Stimulated activated CD4-positive, alpha-beta T cell treated with anti-CD3 and anti-CD28 coated beads, Interleukin-2, amount 100 ng/mL, for 4 hours (primary cell): ENCODE measurements at places on chromosomes 16 and 17.

- no peak for DNase-seq
These were observed 333.5 kb downstream of the NPIPA8 start for GRCh38 chr16:18003033-18003432.

DNA sequence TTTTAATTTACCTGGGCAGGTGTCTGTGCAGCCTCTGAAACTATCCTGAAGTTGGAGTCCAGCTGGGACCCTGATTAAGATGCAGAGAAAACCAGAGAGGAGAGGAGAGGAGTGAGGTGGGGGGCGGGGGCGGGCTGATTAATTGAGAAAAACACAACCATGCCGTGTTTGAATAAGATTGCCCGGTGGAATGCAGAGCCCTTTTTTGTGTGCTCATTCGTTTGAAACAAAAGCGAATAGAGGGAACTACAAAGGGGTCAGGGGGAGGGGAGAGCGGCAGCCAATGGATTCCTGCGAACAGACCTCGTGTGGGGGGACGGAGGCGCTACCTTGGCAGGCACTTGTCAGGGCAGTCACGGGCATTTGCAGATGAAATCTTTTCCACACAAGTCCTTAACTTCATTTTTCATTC is 355.8 kb downstream of the SOX9 start:
- DNase-seq: no peak

GRCh38 chr16:30659507-30660423 is 1.5 kb downstream of the FBRS start:
- peak; percentile 42 for DNase-seq

GRCh38 chr16:60771138-60771537 is 1265.1 kb downstream of the CDH8 start:
- DNase-seq: no peak

GRCh38 chr16:6341981-6342380 is 990.7 kb upstream of the RBFOX1 start:
- no peak for DNase-seq

GRCh38 chr17:9444687-9445086 is 130.9 kb downstream of the STX8 start:
- no peak for DNase-seq

GRCh38 chr17:43316522-43317142 is 82.2 kb upstream of the ARL4D start:
- no peak for DNase-seq

- DNase-seq: no peak
These were observed 50.6 kb downstream of the RAB11FIP3 start for GRCh38 chr16:476039-476438.

DNA sequence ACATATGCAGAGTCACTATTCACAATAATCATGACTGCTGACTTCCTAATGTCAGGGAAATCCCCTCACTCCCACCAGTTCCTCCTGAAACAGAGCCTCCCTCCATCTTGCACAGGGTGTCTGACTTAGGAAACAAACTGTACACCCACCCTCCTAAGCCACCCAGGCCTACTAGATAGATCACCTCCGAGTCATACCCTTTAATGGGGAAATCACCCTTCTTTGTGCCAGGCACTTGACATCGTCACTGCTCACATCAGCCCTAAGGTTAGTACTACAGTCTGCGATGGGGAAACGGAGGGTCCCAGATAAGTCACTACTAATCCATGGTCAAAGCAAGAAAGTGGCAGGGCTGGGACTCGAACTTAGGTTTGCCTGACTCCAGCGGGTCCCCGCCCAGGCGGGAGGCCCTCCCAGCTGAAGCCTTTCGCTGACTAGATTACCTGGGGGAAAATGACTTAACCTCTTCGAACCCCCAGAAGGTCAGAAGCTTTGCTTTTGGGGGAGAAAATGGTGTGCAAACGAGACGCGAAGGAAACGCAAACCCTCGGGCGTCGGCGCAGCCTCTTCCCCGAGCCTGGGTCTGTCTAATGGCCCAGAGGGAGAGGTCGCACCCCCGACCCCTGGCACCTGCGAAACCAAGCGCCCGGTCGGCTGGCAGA is 3.4 kb upstream of the MLLT6 start:
- DNase-seq: peak; percentile 86

- DNase-seq: no peak
These were observed 14.8 kb upstream of the GPATCH8 start for GRCh38 chr17:44518032-44518431.

DNA sequence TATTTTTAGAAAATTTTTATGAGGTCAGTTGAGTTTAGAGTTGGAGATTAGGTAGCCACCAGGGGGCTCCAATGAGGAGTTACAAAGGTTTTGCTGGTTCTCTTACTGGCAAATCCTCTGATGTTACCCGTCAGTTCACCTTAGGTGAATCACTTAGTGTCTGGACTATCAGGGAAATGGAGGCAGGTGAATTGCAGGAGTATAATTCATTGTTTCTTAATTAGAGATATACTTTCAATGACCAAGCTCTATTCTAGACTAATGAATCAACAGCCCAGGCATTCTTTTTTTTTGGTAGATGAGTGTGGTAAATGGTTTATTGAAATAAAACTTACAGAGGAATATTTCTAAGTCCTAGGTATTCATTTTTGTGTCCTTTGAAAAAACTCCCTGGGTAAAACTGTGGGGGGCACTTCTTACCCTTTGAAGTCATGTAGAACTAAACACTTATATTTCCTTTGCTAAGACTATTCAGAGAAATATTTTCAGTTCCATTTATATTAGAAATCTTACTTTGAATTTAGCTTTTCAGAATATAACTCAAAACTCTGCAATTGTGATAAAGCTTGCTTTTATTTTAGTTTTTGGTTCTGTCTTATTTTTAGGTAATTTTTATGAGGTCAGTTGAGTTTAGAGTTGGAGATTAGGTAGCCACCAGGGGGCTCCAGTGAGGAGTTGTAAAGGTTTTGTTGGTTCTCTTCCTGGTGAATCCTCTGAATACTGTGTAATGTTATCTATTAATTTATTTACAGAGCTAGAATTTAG is 17.7 kb downstream of the PSMD11 start:
- peak; percentile 53 for DNase-seq

DNA sequence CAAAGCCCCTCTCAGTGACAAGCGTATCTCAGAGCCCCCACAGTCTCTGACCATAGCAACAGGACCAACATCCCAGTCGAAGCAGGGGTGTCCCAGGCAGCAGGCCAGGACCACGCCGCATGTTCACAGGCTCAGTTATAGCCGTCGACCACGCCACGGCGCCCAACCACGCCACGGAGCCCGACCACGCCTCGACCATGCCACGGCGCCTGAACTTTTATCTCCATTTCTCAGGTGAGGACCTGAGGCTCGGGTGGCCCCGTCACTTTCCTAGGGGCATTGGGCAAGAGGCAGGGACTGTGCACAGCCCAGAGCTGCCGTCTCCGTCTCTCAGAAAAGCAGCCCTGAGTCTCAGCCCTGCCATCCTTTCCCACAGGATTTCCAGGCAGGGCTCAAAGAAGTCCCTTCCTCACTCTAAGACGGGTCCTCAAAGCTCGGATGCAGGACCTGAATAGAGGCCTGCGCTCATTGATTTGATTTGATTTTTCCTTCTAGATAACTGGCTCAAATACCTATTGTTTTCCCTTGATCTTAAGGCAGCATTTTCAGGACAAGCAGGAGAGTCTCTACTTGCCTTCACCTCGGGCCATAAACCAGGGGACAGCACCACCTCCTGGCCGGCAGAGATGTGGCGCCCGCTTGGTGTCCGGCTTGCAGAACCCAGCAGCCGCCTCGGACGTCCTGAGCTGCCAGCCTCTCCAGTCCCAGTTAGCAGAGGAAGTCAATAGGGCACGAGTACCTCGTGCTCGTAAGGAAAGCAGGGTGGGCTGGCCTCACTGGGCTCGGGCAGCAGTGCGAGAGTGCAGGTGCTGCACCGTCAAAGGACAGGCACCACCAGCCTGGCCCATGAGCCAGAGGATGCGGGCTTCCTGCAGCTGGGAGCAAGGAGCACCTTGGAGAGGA is 38.8 kb downstream of the C16orf95 start:
- peak; percentile 6 for DNase-seq

DNA sequence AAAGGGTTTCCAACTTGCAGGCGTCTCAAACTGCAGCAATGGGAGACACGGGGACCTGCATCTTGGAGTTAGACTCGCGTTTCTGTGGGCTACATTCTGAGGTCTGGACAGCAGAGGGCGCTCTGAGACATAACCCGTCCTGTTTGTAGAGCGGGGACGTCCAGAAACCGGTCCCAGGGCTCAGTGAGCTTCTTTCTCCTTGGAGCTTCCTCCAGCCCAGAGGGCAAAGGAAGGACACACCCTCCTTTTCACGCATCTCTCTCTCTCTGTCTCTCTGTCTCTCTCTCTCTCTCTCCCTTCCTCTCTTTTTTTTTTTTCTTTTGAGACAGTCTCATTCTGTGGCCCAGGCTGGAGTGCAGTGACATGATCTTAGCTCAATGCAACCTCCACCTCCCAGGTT is 19.8 kb downstream of the COX4I1 start:
- peak; percentile 75 for DNase-seq

DNA sequence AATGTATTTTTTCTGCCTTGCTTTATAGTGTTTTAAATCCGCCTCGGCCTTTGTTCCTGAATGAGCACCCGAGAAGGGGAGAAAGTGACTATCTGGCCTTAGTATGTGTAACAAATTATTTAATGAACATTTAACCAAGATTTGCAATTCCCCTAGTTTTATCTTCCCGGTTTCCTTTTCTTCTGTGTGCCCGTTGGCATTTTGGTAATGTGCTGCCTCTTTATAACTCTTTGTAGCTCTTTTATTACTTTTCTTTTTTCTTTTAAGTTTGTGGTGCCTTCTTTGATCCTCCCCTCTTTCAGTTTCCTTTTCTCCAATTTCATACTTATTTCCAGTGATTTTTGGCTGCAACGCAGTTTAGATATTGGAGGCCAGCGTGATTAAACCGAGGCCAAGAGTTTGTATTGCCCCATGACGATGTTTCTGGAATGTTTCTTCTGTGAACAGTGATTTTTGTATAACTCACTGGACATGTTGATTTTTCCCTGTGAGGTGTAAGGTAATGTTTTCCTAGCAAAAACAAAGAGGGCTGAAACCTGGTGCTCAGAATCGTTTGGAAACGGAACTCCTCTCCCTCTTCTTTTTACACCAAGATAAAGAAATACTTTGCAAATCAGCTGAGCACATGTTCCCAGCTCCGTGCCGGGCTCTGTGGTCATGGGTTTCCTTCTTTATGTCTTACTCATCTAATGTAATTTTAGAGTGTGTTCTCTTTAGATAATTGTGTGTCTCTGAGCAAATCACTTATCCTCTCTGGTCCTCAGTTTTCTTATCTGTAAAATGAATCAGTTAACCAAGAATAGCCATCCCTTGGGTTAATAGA is 344.3 kb downstream of the WWOX start:
- no peak for DNase-seq

DNA sequence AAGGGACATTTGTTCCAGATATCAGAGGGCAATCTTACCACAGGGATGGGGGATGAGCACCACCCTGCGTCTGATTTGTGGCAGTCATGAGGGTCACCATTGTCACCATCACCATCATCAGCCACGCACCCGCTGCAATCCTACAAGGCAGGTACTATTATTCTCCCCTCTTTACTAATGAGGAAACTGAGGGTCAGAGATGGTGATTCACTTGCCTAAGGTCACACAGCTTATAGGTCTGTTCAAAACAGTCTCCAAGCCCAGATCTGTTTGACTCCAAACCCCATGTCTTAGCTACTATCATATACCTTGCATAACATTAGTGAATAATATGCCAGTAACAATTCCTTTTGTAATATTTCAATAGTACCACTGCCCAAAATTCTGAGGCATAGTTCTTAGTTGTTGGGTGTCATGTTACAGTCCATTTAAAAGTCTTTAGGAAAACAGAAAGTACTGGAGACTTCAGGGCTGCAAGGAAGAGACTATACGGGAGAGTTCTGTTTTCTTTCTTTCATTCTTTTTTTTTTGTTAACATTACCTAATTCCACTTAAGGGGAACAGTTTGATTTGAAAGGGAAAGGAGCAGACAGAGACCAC is 166.4 kb downstream of the C16orf95 start:
- DNase-seq: no peak

GRCh38 chr16:80387318-80387921 is 153.4 kb upstream of the DYNLRB2 start:
- no peak for DNase-seq

DNA sequence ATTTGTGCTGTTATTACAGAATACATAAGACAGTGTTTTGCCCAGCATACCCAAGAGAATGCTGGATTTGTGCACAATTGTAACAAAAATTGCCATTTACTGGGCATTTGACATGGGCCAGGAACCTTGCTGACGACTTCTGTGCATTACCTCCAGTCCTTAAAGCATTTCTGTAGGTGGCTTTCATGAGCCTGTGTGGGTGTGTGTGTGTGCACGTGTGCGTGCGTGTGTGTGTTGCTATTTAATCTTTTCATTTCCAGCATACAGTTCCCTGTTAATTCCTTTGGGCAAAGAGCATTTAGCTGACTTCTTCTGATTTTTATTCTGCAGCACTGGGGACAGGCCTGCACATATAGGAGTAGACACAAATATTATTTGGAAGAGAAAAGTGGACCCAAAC is 134.4 kb downstream of the CYLD start:
- no peak for DNase-seq

DNA sequence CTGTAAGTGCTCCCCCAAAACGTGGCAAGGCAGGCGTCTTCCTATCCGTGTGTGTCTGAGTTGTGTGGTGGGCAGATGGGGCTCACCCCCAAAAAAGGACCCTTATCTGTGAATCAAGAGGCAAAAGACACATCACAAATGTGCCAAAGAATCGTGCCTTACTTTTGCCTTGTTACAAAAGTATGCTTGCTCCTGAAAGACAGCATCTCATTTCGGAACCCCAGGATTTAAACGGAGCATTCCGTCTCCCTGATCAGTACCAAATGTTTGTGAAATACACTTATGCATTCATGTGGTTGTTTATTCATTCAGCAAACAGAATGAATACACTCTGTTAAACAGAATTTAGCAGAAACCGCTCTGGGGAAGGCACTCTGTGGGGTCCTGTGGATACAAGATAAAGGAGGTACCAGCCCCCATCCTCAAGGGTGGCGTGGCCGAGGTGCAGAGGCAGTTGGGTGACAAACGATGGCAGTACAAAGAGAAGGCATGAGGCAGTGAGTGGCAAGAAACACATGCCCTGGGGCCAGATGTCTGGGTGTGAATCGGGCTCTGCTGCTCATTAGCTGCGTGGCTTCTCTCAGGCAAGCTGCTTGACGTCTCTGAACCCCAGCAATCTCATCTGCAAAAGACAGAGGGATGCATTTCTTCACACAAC is 654 bp downstream of the WFDC1 start:
- DNase-seq: no peak

DNA sequence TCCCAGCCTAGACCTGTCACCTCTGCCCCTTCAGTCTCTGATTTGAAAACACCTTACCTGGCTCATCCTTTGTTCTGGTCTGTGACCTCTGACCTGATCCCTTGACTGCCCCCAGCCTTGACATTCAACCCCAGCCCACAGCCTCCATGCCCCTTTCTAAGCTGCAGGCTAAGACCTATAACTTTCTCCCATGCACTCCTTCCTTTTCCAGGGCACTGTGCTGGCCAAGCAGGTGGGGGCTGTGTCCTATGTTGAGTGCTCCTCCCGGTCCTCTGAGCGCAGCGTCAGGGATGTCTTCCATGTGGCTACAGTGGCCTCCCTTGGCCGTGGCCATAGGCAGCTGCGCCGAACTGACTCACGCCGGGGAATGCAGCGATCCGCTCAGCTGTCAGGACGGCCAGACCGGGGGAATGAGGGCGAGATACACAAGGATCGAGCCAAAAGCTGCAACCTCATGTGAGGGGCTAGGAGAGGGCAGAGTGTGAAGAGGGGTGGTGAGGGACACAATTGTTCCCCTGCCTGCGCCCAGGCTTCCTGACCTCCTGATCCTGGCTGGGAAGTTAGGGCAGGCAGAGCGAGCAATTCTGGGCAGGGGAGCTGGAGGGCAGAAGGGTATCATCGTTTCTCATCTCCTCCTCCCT is 3.3 kb downstream of the RND2 start:
- DNase-seq: no peak

GRCh38 chr16:14362774-14363371 is 267.2 kb downstream of the PARN start:
- DNase-seq: no peak
